ENCODE measurements at places on chromosomes 1 and 21.

GRCh38 chr1:182083851-182084486 lies 22.5 kb upstream of the ZNF648 start:
- no peak for DNase-seq

- no peak for DNase-seq
Observed at GRCh38 chr1:15151377-15151806, 2.2 kb upstream of the TMEM51 start.

DNA sequence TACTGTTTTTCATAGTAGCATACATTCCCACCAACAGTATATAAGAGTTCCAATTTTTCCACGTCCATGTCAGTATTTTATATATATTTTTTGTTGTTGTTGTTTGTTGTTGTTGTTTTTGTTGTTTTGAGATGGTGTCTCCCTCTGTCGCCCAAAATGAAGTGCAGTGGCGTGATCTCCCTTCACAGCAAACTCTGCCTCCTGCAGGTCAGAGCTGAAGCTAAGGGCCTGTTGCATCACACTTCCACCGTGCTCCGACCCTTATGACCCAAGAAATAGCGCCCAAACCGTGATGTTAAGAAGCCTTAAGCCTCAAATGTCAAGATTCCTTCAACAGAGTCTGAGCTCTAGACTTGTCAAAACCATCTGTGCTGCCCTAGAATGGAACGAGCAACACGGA lies 2032.3 kb downstream of the MRPL39 start:
- no peak for DNase-seq

DNA sequence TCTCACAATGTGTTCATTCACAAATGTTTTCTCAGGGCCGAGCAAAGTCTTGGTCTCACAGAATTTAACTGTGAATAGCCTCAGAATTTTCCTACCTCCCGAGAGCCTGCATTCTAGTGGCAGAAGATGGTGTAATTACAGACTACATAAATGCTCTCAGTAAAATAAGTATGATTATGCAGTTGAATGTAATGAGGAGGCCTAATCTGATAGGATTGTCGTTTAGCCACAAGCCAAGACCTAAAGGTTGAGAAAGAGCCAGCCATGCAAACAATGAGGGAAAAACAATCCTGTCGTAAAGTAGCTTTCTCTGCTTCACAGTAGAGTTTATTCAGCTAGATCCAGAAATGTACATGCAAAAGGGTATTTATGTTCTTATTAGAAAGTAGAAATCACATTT lies 607.8 kb upstream of the B3GALT2 start:
- DNase-seq, result no peak

- DNase-seq, result no peak
Observed at GRCh38 chr1:85027242-85027983, 20.9 kb downstream of the MCOLN3 start.

DNA sequence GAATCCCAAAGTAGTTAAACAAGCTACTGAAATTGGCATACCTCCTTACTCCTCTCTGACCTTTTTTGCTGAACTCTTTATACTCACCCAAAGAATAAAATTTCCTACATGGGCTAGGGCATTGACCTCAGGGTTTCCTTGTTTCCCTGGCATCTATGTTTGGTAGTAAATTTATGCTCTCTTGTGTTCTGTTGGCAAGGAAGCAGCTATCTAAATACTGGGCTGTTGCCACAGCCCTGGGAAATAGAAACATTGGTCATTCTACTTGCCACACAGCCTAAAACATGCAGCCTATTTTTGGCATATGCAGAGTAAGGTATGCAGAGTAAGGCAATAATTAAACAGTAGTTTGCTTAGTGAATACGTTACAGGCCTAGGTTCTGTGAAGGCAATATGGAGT lies 351.4 kb downstream of the HLX start:
- no peak for DNase-seq

DNA sequence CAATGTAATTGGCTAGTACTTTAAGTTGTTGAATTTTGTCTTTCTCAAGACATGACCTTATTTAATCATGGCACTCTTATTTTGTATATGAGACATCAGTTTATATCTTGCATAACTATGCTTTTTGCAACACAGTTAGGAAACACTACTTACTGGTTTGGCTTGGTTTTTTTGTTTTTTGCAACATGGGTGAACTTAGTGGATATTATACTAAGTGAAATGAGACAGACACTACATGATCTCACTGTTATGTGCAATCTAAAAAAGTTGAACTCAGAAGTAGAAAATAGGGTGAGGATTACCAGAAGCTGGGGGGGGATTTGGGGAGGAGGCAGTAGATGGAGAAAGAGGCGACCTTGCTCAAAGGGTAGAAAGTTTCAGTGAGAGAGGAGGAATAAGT lies 132.1 kb downstream of the PLA2G4A start:
- no peak for DNase-seq

- DNase-seq, result no peak
Observed at GRCh38 chr1:25754470-25755181, 45.4 kb upstream of the SELENON start.

DNA sequence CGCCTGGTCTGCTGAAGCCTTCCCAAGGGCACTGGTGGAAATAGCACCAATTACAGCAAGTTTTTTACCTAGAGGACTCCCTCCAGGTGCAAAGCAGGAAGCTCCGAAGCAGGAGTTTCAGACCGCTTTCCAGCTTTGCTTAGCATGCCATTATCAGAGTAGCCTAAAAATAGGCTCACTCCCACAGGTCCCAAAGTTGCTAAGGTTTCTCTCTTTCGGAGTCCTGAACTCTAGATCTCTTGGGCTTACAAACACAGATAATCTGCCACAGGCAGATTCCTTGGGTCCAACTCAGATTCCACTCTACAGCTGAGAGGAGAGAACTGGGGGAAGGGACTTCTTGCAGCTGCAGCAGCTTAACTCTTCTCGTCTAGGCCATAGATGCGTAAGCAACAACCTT lies 22.5 kb downstream of the ZMYND12 start:
- no peak for DNase-seq

DNA sequence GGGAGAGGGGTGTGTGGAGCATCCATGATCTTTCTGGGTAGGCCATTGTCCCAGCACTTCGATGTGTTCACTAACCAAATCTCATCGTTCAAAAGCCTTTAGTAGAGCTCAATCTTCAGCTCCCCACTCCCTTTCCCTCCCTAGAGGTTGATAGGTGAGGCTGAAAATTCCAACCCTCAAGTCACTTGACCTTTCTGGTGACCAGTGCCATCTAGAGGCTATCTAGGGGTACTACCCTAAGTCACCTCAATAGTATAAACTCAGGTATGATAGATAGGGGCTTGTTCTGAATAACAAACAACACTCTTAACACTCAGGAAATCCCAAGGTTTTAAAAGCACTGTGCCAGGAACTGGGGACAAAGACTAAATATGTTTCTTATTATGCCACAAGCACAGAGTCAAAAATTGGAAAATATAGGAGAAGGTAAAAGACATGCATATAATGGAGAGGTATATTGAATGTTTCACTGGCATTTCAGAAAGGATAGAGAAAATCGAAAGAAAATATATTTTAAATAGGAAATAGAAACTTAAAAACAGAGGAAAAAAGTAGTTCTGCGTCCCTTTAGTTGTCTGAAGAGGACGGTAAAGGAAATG lies 42.9 kb upstream of the CD53 start:
- no peak for DNase-seq

Measured in cortex of kidney (tissue), 1 donor.